Esophagus muscularis mucosa (tissue), 4 donors: ENCODE measurements at places on chromosomes 5 and 9.

DNA sequence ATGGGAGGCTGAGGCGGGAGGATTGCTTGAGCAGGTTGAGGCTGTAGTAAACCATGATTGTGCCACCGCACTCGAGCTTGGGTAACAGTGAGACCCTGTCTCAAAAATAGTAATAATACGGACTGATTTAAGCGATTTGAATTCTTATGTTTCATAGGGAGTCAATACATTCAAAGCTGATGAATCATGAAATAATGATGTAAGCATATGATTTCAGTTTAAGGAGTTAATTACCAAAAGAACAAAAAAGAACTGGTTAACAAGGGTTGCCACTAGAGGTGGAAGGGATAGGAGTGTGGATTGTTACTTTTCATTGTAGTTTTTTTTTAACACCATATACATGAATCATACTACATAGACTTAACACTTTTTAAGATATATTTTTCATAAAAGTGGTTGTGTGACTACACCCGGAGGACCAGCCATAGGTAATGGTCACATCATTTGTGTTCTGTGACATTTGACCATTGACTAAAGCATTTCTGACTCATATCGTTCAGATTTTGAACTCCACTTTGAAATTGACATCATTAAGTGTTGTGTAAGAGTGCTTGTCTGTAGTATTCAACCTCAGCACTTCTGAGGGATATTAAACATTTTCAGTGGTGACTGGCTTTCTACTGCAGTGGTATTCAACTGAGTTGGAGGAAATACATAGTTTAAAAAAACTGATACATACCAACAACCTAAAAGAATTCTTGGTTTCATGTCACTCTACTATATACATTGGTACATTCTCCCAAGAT lies 7.0 kb downstream of the TRMT10B start:
- no peak for DNase-seq
- H3K4me3 ChIP-seq = no peak overlapping the region
- H3K27ac ChIP-seq = no peak overlapping the region
- H3K27me3 ChIP-seq = no peaks in the 10 kb centered on the region

GRCh38 chr9:121398374-121398773 lies 28.3 kb upstream of the STOM start:
- no peak overlapping the region for H3K27ac ChIP-seq
- DNase-seq = no peak
- H3K27me3 ChIP-seq = no peaks in the 10 kb centered on the region
- peaks cover 9% of the 10 kb centered on the region for H3K4me1 ChIP-seq

DNA sequence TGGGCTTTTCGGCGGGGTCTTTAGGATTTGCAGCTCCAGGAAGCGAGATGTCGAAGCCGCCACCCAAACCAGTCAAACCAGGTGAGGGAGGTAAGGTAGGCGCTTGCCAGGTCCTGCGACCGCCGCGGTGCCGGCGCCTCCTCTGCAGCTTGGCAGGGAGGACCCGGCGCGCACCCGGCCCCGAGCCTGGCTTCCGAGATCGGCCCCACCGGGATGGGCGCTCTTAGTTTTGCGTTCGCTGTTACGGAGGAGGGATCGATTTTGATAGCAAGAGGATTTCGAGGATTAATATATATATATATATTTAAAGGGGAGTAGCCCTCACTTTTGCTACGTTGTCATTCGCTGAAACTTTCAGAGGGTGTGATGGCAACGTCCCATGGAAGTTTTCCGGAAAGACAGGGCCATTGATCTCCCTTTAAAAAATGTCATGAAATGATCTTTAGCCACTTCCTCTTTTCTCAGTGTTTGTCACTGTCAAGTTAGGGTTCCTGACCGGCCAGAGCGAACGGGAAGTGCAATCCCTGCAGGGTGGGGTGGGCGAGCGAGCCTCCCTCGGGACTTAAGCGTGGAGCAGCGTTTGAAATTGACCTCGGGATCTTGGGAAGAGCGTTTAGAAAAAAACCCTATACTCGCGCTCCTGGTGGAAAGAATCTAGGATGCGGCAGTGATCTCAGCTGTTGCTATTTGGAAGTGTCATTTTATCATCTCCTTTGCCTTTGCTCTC lies 495 bp downstream of the OSTF1 start:
- H3K4me3 ChIP-seq = peak overlapping the region; percentile 97
- peak overlapping the region; percentile 94 for H3K27ac ChIP-seq
- no peaks in the 10 kb centered on the region for H3K36me3 ChIP-seq

- H3K36me3 ChIP-seq = no peaks in the 10 kb centered on the region
- DNase-seq = no peak
- no peaks in the 10 kb centered on the region for H3K4me1 ChIP-seq
- no peak overlapping the region for H3K4me3 ChIP-seq
- H3K27ac ChIP-seq = no peak overlapping the region
- no peaks in the 10 kb centered on the region for H3K27me3 ChIP-seq
These were observed 482.9 kb downstream of the IRX1 start for GRCh38 chr5:4078544-4078943.

DNA sequence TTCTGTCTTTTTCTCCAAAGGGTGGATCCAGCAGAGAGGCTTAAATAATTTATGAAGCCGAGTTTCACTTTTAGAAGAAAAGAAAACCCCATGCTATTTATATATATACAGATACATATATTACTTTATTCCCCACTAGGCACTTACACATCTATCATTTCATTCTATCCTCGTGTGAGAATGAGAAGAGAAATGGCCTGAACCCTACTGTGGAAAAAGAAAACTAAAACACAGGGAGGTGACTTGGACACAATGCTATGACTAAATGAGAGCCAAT lies 195.2 kb downstream of the NR3C1 start:
- DNase-seq = no peak
- no peaks in the 10 kb centered on the region for H3K36me3 ChIP-seq
- no peaks in the 10 kb centered on the region for H3K27me3 ChIP-seq
- H3K4me1 ChIP-seq = peaks cover 41% of the 10 kb centered on the region
- H3K27ac ChIP-seq = no peak overlapping the region
- H3K4me3 ChIP-seq = no peak overlapping the region
